Transverse colon (tissue), 4 donors: ENCODE measurements at places on chromosomes 7 and 10. TPM values are rescaled to one million over a fixed set of nuclear protein-coding genes. Genes with fewer than 3 reads are reported as not detected.

DNA sequence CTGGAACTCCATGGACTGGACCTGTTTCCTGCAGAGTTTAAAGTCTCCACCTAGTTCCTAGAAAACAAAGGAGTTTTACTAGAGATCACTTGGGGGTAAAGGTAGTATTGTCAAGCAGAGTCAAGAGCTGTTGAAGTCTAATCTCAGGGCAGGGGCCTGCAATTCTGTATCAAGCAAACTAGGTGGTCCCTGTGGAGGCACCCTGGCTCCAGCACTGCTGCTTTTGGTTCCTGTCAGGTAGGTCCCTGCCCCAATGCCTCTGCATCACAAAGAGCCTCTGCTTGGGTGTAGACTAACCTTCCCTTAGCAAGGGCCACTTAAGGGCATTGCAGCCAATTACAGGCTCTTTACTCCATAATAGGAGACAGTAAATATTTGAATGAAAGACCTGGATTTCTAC lies 22.5 kb downstream of the ZSCAN25 start:
- H3K27ac ChIP-seq: no peak overlapping the region
- no peak for DNase-seq
- H3K4me1 ChIP-seq: no peaks in the 10 kb centered on the region
- no peak overlapping the region for H3K4me3 ChIP-seq

DNA sequence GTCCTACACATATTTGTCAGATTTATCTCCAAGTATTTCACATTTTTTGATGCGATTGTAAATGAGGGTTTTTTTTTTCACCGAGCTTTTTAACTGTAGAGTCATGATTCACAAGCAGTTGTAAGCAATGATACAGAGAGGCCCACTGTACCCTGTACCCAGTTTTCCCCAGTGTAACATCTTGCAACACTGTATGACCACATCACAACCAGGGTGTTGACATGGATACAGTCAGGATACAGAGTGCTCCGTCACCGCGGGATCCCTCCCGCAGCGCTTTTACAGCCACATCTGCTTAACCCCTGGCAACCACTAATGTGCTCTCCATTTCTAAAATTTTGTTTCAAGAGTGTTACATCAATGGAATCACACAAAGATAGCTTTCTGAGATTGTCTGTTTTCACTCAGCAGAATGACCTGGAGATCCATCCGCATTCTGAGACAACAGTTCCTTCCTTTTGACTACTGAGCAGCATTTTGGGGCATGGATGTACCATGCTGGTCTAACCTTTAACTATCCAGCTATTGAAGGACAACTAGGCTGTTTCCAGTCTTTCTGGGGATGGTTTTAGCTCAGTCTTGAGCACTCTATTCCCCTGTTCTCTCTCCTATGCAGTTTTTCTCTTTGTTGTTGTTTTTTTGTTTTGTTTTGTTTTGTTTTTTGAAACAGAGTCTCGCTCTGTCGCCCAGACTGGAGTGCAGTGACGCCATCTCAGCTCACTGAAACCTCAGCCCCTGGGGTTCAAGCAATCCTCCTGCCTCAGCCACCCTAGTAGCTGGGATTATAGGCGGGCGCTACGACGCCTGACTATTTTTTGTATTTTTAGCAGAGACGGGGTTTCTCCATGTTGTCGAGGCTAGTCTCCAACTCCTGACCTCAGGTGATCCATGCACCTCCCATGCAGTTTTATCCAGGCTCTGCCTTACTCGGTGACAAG lies 25.9 kb downstream of the GPRIN2 start:
- H3K27me3 ChIP-seq: no peaks in the 10 kb centered on the region
- no peaks in the 10 kb centered on the region for H3K4me1 ChIP-seq
- DNase-seq: peak; percentile 5
- H3K4me3 ChIP-seq: no peak overlapping the region
- H3K27ac ChIP-seq: no peak overlapping the region

Gene BHLHA15
- total RNA-seq: 7.3 TPM

DNA sequence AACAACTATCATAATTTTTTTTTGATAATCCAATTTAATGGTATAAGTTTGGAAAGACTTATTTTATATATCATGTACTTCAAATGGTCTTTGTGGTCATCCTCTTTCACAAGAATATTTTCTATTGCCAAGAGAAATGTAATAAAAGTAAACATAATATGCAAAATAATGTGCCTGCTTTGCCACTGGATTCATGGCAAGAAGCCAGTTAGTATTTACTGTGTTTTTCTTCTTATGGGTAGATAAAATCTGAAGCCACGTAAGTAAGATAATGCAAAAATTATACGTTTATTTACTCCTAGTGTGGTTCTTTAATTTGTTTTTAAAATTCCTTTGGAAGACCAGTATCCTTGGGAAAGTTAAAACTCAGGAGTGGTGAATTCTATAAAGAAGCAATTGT lies 258.5 kb downstream of the ARL4A start:
- H3K36me3 ChIP-seq: no peaks in the 10 kb centered on the region
- no peaks in the 10 kb centered on the region for H3K4me1 ChIP-seq
- no peak overlapping the region for H3K4me3 ChIP-seq
- no peak overlapping the region for H3K27ac ChIP-seq
- no peak for DNase-seq
- no peaks in the 10 kb centered on the region for H3K27me3 ChIP-seq

GRCh38 chr7:123872908-123873307 lies 27.9 kb downstream of the HYAL4 start:
- no peaks in the 10 kb centered on the region for H3K27me3 ChIP-seq

Gene OR2A42
- not detected for total RNA-seq

DNA sequence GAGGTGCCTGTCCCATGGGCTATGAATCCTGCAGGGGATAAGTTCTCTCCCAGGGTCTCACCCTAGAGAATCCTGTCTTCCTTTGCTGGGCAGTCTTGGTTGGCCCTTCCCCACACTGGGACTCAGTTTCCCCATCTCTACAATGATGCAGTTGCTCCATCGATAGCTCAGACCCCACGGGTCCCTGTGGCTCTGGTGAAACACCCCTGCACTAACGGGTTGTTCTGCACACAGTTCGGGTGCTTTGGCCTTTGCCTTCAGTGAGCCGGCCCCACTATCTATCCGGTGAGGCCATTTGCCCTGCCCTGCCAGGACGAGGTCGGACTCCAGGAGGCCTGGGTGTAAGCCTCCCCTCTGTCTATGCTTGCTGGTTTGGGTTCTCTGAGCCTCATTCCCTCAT lies 76.5 kb upstream of the PCBD1 start:
- no peaks in the 10 kb centered on the region for H3K27me3 ChIP-seq
- no peak overlapping the region for H3K4me3 ChIP-seq
- no peaks in the 10 kb centered on the region for H3K36me3 ChIP-seq
- no peak for DNase-seq
- H3K27ac ChIP-seq: no peak overlapping the region

- peaks cover 14% of the 10 kb centered on the region for H3K4me1 ChIP-seq
- peaks cover 3% of the 10 kb centered on the region for H3K36me3 ChIP-seq
- H3K27me3 ChIP-seq: no peaks in the 10 kb centered on the region
- DNase-seq: no peak
Observed at GRCh38 chr7:135672560-135673359, 10.4 kb downstream of the STMP1 start.

Gene NME8
- not detected for total RNA-seq
